ENCODE measurements at places on chromosomes 3 and 15. TPM values are rescaled to one million over a fixed set of nuclear protein-coding genes. Genes with fewer than 3 reads are reported as not detected.

IL5RA gene
- total RNA-seq = 0.40 TPM

ZBTB38 gene
- total RNA-seq = 119 TPM

KNG1 gene
- not detected for total RNA-seq

PLSCR5 gene
- total RNA-seq = not detected

MYO5A gene
- 11.4 TPM for total RNA-seq

PBRM1 gene
- total RNA-seq = 50.2 TPM

TGM4 gene
- total RNA-seq = not detected

SPATA12 gene
- total RNA-seq = not detected

SLC12A1 gene
- not detected for total RNA-seq

CYP1A2 gene
- not detected for total RNA-seq

All from cardiac septum (tissue), 1 donor.